ENCODE measurements at places on chromosomes 5 and 9.

GRCh38 chr5:60960591-60960990, 15.6 kb downstream of the NDUFAF2 start:
- DNase-seq: no peak

GRCh38 chr9:128275198-128276007, at the start of gene GOLGA2:
TSS of gene GOLGA2 (minus strand) at chr9:128276007. CDS start at chr9:128275976, 31 bp downstream.
- DNase-seq: no peak

GRCh38 chr5:171300358-171300757, 8.7 kb upstream of the TLX3 start:
- DNase-seq: no peak

- no peak for DNase-seq
These were observed 364.1 kb downstream of the SPOCK1 start for GRCh38 chr5:137134920-137135532.

DNA sequence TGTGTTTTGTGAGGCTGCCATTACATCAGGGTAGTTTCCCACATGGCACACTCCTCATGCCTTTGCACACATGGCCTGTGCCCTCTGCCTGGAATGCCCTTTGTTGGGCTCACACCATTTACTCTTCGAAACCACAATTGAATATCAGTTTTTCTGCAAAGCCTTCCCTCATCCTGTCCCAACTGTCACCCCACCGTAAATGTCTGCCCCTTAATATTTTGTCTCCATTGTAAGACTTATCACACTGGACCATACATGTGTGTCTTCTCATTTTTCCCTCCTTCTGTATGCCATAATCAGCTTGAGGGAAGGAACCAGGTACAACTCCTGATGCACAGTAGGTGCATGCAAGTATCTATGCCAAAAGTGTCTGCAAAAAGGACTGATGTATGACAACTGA, 62.7 kb upstream of the TMEM252 start:
- no peak for DNase-seq

- no peak for DNase-seq
These were observed 110.8 kb downstream of the LHFPL2 start for GRCh38 chr5:78537821-78538220.

DNA sequence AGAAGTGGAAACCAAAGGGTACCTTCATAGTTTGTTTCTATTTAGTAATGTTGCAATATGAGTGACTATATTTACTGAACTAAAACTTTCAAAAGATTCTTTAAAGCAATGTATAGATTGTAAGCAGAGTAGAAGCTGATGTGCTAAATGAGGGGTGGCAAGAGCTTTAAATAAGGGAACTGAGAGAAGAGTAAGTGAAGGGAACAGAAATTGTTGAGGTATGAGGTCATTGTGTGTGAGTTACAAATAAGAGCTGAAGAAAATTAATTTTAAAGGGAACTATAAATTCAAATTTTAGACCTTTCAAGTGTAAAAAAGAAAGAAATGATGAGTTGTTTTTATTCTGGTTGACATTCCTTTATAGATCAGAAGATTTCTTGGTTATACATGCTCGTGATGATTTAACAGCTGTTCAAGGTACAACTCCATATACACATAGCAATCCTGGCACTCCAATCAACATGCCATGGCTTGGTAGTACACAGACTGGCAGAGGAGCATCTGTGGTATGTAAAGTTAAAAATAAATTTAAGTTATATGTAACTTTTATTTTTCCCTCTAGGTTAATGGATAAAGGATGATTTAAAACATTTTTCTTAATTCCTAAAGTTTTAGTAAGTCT, 135.1 kb upstream of the TNFAIP8 start:
- DNase-seq: no peak

GRCh38 chr5:74798977-74799911, 32.2 kb downstream of the NSA2 start:
- no peak for DNase-seq

DNA sequence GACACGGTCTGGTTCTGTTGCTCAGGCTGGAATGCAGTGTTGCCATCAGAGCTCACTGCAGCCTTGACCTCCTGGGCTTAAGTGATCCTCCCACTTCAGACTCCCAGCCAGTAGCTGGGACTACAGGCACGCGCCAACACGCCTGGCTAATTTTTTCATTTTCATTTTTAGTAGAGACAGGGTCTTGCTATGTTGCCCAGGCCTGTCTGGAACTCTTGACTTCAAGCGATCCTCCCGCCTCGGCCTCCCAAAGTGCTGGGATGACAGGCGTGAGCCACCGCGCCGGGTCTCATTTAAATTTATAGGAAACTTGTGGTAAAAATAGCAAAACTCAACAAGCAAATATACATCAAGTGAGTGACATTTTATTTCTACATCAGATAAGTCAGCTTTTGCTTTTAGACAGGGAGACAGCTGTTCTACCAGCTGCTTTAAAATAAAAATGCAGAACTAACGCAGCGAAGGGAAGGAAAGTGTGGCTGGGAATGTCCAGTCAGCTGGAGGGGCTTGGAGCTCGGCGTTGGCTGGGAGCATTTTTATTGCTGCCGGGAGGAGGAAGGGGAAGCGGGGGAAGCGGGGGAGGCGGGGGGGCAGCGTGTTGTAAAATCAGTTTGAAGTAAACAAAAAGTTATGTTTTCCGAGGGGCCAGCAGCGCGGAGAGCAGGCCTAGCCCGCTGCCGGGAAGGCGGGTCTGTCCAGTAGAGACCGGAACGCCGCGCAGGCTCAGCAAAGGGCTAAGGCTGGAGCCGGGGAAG, 707 bp upstream of the ZFYVE16 start:
- no peak for DNase-seq

DNA sequence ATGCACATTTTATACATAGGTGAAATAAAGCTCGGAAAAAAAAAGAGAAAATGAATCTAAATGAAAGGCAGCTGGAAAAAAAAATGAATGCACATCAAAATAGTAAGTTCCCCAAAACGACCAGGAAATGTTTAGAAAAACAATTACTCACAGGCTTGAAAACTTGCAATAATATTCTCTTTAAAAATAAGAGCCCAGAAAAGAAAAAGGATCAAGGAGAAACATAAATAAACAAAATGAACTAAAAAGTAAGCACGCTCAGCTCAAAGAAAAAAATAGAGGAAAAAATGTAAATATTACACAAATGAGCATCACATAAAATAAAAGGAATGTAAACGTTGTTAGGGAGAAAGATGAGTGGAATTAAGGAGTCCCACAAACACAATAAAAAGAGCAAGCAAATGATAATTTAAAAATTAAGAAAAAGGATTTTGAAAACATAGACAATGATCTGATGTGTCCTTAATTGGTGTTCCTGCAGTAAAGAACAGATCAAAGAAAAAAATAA, 54.2 kb downstream of the SLC27A6 start:
- no peak for DNase-seq

DNA sequence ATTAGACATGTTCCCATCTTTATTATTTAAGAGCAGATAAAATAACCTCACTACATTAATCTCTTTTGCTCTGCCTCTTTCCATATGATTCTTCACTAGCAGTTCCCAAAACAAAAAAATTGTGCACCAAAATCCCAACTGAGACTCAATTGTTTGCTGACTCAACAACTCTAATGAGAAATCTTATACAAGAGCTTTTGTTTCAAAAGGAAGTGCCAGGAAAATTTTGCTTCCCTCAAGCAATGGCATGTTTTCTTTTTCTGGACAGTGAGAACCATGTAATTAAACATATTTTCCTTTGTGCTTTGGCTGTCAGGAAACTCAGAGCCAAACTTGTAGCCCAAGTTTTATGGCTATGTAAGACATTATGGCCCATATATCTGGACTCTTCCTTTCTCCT, 62.0 kb downstream of the TMC1 start:
- DNase-seq: no peak
